ENCODE measurements at places on chromosomes 7 and 10.
A peak's percentile ranks its signal among the peaks of the same experiment; 100 is the strongest.

- peak; percentile 4 for DNase-seq
Observed at GRCh38 chr10:14478604-14479003, 147.9 kb upstream of the FRMD4A start.

DNA sequence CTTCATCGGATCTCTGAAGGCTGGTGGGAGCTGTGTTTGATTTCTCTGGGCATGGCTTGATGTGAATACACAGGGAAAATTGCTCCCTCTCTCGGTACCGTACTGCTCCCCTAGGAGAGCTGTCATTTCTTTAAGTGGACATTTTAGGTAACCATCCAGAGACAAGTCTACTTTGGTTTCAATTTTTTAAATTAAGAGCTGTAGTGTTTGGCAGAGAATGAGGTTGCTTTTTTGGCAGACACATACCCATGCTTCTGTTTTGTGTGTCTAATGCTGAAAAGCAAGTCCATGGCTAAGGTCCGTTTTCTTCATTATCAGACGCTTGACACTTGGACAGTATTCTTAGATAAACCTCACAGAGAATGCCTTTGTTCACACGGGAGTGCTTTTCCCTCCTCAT, 61.3 kb upstream of the TRIL start:
- DNase-seq, result no peak

GRCh38 chr10:71462062-71462935, 65.6 kb downstream of the CDH23 start:
- no peak for DNase-seq

DNA sequence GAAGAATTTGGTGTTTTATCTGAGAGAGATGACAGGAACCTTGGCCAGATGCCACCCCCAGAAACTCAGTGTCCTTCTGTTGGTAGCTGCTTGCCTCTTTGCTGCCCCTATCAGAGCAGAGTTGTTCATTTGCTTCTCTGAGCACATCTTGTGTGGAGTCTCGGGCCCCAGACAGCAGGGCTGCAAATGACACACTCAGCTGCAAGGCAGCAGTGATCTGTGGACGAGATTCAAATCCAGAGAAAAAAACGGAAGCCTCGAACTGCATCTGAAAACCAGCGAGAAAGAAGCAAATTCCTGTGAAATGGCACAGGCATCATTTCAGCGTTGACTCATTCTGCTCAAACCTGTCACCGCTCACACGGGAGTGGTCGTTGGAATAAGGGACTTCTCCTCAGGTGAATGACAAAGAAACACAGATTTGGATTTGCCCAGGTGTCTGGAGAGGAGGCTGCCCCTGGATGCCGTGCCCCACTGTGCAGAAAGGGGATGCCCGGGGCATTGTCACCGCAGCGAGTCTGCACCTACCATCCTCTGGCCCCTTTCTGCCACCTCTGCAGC, 144.7 kb downstream of the PFKFB3 start:
- no peak for DNase-seq

DNA sequence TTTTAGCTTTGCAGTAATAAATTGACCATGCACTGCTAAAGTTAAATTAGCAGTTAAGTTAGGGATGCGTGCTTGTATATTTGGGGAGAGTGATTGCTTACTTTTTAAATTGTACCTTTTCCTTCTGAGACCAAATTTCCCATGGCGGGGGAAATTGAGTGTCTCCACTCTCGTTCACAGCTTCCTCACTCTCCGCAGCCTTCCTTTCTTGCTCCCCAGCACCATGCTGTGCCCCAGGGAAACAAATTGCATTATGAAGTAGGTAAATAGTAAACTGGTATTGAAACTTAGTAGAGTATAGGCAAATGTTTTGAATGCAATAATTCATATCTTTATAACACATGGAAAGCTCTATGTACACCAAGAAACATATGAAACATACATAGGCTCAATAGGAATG, 85.4 kb downstream of the MALRD1 start:
- no peak for DNase-seq

DNA sequence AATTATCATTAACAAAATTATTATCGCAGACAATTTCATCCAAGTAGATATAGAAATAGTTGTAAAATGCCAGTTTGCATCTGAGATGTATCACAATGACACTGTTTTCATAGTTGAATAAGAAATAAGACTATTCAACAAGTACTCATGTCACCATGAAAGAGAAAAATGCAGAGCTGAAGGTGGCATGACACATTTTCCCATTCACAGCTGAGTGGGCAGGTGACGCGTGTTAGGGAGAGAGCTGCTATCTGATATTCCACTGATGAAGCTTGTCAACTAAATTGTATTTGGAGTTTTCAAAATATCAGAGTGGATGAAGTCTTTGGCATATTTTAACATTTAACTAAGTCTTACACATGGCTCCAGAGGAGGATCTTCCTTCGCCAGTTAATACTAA, 70.3 kb upstream of the HDAC9 start:
- DNase-seq, result no peak

DNA sequence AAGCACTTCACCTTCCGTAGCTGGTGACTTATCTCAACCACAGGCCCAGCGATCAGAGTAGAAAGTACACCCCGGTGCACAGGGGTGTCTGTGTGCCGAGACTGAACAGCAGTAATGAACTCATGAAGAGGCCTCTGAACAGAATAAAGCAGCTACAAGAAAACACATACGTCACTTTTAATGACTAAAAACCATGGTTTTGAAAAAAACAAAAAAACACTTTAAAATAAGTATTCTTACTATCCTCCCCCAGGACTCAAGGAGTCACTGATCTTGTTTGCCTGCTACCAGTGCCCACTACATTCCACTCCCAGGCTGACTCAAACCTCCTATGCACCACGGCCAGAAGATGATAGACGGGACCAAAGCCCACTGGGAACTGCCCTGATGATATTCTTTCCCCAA, 53.8 kb downstream of the NCAPG2 start:
- DNase-seq, result no peak

GRCh38 chr7:64875258-64875657, 27.8 kb upstream of the ZNF273 start:
- no peak for DNase-seq

- DNase-seq, result no peak
Observed at GRCh38 chr10:78390051-78390450, 356.4 kb downstream of the RPS24 start.

DNA sequence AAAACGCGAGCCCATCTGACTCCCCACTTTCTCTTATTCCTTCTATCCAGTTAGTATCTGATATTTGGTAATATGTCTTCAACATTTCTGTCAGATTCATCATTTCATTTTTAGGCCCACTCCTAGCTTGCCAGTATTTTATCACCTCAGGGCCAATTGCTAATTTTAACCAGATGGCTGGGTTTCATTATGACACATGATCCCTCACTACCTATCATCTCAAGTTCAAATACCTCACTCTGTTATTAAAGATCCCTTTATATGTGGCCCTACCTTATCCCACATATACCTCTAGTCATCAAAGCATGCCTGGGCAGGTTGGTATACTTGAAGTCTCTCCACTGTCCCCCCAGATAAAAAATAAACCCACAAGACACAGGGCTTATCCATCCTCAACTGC, 104.9 kb downstream of the RNLS start:
- no peak for DNase-seq

GRCh38 chr7:71339924-71340323, 208.0 kb downstream of the GALNT17 start:
- no peak for DNase-seq

DNA sequence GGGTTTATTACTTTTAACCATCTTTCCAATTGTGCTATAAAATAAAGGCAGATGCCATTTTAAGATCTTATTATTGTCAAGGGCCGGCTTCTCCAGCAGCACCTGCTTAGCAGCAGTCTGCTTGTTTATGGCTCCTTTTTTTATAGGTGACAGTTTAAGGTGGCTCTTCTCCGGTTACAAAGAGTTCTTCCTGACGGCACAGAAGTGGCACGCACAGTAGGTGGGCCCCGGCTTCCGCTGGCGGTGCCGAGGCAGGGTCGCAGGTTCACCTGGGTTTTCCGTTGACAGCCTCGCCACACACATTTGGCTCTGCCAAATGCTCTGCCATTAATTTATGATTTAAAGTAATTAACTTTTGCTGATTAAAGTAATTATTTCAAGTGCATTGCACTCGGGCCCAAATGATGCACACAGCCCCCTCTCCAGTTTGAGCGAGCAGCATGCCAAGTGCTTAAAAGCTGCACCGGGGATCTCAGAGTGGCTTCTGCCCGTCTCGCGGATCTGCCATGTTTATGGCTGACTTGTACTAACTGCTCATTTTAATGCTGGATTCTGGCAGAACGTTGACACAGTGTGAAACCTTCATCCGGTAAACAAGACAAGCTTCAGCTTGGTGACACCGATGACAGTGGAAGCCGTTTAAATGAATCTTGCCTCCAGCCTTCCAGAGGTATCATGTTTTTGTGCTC, 355.1 kb upstream of the MKI67 start:
- no peak for DNase-seq

GRCh38 chr10:78188446-78188845, 154.8 kb downstream of the RPS24 start:
- no peak for DNase-seq

GRCh38 chr10:4043897-4044665, 259.1 kb upstream of the KLF6 start:
- DNase-seq, result no peak

DNA sequence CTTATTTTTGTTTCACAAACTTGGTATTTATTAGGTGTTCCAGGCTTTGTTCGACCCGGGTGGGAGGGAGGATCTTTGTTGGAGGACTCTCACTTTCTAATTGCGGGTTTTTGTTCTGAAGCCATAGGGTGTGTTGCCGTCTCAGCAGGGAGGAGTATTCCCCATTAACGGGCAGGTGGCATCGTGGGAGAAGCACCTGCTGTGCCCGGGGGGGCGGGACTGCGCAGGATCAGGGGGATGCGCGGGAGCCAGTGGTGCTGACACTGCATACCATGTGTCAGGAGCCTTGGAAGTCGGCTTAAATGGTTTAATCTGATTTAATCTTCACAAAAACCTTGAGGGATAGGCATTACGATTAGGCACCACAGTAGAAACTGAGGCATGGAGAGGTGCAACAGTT, 113.0 kb downstream of the MGMT start:
- DNase-seq, result no peak

DNA sequence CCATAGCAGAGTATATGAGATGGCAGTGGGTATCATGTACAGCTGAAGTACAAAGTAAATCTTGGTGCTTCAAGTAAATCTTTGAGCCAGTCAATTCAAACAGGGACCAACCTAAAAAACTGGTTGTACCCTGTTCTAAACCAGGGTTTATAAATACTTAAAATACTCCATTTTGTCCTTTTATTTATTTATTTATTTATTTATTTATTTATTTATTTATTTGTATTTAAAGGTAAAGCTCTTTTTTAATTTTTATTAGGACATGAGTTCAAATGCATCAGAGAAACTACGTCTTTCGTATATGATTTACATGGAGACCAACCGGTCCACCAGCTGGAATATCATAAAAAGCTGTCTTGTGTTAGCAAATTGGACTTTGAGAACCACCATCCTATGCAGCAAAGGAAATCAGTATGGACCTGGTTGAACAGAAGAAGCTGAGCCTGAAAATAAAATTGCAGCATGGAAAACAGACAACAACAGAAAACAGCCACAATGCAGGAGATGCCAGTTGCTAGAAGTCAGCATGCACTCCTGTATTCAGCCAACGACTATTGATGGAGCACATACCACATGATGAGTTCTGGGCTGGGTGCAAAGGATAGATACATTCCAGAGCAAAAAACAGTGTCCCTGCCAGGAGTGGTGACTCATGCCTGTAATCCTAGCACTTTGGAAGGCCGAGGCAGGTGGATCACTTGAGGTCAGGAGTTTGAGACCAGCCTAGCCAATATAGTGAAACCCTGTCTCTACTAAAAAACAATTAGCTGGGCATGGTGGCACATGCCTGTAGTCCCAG, 60.0 kb downstream of the PLXNA4 start:
- no peak for DNase-seq

GRCh38 chr7:18590744-18591340, 95.3 kb downstream of the HDAC9 start:
- DNase-seq, result no peak

GRCh38 chr10:52136921-52137320, 177.2 kb upstream of the DKK1 start:
- DNase-seq, result no peak

DNA sequence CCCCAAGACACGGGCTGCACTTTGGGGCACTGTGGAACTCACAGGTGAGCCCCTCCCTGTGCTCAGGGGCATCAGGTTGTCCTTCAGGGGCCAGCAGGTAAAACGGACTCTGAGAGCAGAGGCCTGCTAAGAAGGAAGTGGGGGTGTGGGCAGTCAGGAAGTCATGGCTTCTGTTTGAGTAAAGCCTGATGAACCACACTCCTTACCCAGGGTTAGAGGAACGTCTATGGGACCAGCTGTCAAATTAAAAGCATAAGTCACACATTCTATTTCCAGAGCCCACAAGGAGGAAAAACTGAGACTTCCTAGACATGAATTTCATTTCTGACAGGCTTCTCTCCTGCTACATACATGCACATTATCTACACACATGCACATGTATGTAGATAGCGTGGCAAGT, 616.4 kb downstream of the SDK1 start:
- no peak for DNase-seq

DNA sequence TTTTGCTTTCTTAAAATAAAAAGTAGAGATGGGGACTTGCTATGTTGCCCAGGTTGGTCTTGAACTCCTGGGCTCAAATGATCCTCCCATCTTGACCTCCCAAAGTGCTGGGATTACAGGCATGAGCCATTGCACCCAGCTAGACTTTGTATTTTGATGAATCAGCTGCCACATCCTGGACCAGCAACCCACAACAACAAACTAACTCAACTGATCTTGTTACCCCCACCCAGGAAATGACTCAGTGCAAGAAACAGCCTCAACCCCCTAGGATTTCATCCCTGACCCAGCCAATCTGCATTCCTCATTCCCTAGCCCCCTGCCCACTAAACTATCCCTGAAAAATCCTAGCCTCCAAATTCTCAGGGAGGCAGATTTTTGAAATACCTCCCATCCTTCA, 123.8 kb downstream of the IPMK start:
- no peak for DNase-seq

GRCh38 chr7:98469088-98469487, 68.2 kb upstream of the BAIAP2L1 start:
- no peak for DNase-seq

DNA sequence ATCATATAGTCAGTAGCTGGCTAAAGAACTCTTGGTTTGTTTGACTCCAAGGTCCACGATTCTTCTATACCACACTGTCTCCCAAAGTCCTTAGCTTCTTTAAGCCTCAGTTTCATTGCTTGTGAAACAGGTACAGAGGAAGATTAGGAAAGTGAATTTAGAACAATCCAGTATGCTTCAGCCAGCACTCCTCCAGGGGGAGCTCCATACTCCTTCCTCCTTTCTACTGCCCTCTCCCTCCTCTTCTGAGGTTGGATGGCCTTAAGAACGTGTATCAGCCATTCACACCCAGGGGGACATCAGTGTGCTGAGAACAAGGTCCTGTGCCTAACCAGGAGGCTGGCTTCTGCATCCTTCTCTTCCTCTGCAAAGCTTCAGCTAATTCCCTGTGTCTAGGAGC, 54.8 kb upstream of the CALD1 start:
- no peak for DNase-seq

GRCh38 chr10:127757033-127757432, 20.0 kb downstream of the FOXI2 start:
- DNase-seq, result no peak
